ENCODE measurements at places on chromosomes 7 and 10.

DNA sequence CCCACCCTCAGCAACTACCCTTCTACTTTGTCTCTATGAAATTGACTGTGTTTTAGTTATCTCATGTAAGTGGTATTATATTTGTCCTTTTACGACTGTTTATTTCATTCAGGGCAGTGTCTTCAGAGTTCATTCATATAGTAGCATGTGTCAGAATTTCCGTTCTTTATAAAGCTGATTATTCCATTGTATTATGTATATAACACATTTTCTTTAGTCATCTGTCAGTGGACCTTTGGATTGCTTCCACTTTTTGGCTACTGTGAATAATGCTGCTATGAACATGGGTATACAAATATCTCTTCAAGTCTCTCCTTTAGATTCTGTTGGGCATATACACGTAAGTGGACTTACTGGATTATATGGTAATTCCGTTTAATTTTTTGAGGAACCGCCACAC, 14.5 kb downstream of the SLF2 start:
- DNase-seq = no peak

DNA sequence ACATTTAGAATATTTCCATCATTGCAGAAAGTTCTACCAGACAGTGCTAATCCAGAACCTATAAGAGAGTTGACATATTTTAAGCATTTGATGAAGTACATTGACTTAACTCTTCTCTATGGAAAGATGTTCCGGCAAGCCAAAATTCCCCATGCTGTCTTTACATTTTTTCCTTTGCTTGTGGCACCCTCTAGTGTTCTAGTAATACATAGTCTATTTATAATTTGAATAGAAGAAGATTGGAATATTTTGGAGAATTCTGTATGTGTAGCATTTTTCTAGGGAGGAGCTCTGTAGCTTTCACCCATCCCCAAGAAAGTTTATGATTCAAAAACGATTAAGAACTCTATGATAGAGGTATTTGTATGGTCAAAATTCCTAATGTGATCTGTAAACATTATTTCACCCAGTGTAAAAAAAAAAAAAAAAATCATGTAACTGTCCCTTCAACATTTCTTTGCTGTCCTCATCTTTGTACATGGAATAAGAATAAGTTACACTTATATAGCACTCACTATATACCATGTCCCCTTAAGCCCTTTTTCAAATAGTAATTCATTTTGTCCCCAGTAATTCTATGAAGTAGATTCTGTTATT, 33.2 kb downstream of the NRF1 start:
- DNase-seq = no peak

DNA sequence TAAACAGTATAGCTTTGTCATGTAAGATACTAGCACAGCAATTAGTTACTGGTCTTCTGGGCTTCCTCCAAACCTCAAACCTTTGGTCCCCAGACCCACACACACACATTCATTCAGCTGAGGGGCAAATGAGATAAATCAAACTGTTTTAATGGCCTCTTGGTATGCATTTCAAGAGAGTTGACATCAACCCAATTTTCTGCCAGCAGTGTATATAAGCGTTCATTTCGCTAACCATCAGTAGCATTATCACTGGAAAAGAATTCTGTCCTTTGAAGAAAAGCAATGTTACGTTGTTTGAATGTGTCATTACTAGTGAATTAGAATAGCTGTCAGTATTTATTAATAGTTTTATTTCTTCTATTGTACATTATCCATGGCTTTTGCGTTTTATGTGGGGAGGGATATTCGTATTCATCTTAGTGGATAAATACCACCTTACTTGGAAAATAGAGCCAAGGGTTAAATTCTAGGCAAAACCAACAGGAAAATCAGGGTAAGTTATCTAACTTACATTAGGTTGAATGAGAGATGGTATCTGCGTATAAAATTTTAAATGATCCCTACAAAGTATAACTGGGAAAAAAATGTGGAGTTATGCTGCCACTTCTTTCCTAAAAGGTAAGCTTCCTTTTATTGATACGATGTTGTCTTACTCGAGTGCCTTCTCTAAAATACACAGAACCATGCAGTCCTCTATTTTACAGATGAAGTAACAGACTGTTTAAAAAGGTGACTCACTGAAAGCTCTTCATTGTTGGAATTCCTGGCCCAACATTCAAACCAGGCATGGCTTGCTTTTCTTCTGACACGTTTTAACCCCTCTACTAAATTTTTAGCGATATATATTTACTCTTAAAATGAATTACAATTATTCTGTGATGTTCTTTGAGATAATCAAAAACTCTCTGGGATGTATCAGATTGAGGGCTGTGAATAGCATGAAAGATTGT, 2.0 kb upstream of the ZMYND11 start:
- no peak for DNase-seq

- DNase-seq = no peak
These were observed 25.2 kb downstream of the ZNF117 start for GRCh38 chr7:64965594-64965993.

DNA sequence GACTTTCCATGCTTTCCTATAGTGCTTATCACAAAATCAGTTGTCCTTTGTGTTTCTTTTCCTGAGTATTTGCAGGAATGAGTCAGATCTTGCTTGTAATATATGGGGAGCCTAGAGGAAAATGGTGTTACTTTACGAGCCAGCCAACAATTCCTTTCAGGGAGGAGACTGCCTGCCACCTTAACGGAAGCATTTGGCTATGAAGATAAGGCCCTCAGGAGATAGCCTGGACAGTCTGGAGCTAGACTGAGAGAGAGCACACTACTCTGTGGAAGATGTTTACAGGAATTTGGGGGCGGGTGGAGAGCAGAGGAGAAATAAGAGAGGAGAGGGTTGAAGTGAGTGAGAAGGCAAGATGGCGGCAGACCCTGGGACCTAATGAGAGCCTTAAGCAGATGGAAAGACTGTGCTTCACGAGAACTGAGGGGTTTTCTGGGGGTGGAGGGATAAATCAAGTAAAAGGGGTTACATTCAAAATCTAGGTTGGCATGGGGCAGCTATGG, 126.3 kb downstream of the SNX10 start:
- DNase-seq = no peak

DNA sequence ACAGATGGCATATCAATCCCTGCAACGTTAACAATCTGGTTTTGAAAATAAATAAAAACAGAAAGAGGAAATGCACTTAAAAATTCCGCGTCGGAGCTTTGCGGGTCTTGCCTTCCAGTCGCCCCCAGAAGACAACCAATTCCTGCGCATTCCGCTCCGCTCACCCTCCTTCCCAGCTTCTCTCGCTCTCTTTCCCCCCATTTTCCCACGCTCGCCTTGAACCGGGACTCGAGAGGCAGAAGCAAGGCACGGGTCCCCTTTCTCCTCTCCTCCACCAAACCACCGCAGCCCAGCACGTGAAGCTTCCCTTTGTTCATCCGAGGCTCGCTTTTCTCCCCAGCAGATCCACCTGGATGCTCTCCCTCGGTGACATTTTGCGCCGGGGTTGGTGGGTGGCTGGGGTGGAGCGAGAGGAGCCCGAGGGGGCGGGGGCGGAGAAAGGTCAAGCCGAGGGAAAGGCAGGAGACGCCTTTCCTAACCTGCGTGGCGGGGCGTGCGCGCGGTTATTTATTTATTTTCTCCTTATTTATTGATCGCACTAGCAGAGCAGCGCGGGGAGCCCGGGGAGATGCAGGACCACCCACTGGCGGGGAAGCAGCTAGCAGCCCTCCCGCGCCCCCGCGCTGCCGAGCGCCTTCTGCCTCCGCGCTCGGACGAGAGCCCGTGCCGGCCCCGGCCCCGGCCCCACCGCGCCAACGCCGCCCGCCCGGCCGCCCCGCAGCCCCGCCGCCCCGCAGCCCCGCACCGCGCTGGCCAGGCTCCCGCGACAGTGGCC, at the start of gene KCND2:
Gene KCND2, plus strand, starts transcription at position 475 of the 775 bp plus-strand sequence.
- DNase-seq = no peak

- DNase-seq = no peak
These were observed 5.1 kb downstream of the ZMIZ1 start for GRCh38 chr10:79073784-79074432.

DNA sequence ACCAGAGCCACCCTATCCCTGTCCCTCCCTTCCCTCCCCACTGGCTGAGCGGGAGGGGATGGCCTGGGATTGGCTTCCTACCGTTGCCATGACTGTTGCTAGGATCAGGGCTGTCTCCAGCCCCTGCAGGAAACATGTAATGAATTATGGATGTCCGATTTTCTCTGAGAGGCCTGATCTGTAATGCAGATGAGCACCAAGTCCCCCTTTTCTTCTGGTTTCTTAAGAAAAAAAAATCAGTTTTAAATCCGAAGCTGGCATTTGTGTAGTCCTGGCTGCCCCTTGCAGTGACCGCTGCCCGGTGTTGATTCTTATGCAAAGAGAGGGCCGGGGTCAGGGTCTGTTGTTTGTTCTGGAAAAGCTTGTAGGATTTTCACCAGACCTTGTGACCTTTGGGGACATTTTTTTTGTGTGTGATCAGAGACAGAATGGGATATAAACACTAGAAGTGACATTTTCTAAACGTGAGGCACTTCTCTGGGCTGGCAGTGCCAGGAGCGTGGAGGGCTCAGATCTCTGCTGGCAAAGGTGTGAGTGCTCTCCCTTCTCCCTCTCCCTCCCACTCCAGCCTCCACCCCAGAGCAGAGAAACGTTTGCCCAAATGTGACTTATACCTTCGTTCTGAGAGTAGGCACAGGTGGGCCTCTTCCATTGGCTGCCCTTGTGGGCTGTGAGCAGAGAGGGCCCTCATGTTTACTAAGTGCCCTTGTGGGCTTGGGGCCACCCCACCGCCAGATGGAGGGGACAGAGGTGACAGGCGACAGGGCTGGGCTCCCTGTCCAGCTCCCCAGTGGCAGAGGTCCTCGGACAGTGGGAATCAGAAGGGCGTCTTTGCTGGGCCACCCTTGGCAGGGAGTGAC, 127.5 kb downstream of the DNAJB6 start:
- no peak for DNase-seq

GRCh38 chr7:133837224-133837623, 289.9 kb upstream of the LRGUK start:
- no peak for DNase-seq

DNA sequence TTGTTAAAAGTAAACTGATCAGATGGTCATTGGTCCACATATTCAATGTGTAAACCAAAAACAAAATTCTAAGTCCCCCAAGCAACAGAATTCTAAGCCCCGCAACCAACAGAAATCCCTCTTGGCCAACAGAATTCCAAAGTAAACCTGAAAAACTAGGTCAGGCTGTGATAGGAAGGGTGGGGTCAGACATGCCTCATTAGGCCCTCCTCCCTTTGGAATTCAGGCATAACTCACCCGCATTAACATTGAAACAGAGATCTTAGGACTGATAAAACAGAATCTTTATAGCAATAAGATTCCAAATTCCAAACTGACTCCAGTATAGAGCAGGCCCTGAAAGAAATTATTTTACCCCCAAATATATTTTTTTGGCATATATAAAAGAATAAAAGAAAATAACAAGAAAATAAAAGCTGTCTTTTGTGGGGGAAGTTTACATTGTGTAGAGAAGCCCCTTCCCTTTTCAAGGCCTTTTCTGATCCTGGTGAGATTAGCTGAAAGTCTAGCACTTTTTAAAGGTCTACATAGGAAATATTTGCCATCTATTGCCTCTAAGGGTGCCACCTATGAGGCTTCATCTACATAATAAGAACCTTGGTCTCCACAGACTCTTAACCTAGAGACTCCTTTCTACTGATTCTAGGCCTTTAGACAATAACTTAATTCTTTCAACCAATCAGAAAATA, 30.5 kb downstream of the GNAT3 start:
- no peak for DNase-seq

GRCh38 chr10:18402853-18403252, 248.5 kb downstream of the NSUN6 start:
- no peak for DNase-seq

- no peak for DNase-seq
These were observed 10.4 kb downstream of the SYPL1 start for GRCh38 chr7:106101726-106102125.

DNA sequence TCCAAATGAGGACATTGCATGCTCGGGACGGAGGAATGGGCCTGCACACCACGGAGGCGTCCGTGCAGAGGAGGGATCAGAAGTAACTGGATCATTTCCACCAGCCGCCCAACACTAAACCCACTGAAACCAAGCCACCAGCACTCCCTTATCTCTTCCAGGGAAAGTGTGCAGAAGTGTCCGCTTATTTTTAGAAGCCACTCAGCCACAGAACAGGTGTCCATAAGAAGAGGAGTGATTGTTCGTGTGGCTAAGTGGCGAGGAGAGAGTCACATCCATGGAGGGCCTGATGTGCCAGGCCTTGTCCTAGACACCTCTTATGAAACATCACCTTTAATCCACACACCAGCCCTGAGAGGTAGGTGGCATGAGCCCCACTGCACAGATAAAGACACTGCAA, 407.9 kb upstream of the NPVF start:
- no peak for DNase-seq

DNA sequence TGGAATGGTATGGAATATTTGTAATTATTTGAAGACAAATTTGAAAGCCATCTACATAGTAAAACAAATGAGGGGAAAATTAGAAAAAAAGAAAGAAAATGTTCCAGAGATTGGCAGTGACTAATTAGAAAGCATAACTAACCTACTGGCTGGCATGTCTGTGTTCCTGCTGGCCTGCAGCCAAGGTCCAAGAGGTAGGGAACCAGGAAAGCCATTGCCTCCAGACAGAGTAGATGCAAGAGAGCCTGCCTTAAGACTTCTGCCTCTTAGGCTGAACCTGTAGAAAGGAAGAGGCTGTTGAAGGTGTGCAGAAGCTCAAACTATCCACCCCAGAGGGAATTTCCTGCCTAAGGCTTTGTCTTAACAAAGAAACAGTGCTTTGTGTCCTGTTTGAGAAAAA, 982.0 kb downstream of the SORCS1 start:
- DNase-seq = no peak

- DNase-seq = no peak
These were observed 17.8 kb upstream of the WDR11 start for GRCh38 chr10:120833222-120833928.

GRCh38 chr7:84191261-84191660, 3.3 kb downstream of the SEMA3A start:
- no peak for DNase-seq
